ENCODE measurements at places on chromosomes 3 and 15.

GRCh38 chr15:66595931-66596545 is 30.2 kb upstream of the LCTL start:
- DNase-seq = peak; percentile 49

DNA sequence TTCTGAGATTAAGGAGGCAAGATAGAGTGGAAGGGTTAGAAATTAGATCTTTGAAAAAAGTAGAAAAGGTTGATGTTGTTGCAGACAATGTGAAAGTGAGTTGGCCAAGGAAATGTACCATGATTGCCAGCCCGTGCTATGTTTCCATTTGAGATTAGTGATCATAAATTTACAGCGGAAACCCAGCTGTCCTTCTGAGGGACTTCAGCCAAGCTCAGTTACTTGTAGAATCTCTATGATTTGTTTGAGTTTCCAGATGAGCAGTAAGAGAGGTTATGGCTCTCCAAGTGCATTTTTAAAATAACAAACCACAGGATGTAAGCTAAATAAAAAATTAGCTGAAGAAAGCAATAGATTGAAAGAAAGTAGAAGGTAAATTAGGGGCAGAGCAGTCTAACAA is 54.2 kb upstream of the RBMS3 start:
- DNase-seq = no peak

GRCh38 chr3:156483426-156483825 is 71.5 kb downstream of the SSR3 start:
- DNase-seq = peak; percentile 76

- no peak for DNase-seq
Measured at GRCh38 chr3:138097192-138098172, 17.9 kb downstream of the DZIP1L start.

DNA sequence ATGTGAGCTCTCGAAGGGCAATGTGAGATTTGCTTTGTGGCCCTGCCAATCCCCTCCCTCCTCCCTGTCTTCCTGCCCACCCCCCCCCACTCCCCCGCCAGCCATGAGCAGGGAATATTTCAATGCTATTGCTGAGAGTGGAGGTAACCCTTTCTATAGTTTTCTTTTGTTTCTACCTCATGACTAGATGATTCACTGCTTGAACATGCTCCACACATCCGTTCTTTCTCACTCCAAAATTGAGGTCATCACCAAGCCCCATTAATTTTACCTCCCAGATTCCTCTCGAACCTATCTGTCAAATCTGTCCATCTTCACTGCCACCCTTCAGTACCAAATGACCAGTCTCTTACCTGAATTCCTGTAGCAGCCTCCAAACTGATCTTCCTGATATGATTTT is 12.2 kb downstream of the ZNF774 start:
- DNase-seq = no peak

DNA sequence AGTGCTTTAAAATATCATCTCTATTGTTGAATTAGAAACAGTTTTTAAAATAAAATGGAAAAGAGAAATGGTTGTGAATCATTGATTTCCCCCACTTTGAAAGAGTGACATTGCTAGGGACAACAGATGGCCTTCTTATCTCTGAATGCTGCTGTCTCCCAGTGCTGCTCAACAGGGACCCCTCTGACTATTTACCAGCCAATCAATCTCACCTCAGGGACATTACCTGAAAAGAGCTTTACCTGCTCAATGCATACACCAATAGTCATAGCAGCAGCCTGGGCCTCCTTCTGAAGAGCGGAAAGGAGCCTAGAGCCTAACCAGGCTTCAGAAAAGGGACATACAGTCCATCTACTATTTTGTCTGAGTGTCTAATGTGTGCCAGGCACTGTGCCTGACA is 162.8 kb downstream of the CGGBP1 start:
- no peak for DNase-seq

- no peak for DNase-seq
Measured at GRCh38 chr3:161644891-161645635, 148.5 kb downstream of the OTOL1 start.

- DNase-seq = no peak
Measured at GRCh38 chr3:71554649-71555048, 28.9 kb downstream of the FOXP1 start.

DNA sequence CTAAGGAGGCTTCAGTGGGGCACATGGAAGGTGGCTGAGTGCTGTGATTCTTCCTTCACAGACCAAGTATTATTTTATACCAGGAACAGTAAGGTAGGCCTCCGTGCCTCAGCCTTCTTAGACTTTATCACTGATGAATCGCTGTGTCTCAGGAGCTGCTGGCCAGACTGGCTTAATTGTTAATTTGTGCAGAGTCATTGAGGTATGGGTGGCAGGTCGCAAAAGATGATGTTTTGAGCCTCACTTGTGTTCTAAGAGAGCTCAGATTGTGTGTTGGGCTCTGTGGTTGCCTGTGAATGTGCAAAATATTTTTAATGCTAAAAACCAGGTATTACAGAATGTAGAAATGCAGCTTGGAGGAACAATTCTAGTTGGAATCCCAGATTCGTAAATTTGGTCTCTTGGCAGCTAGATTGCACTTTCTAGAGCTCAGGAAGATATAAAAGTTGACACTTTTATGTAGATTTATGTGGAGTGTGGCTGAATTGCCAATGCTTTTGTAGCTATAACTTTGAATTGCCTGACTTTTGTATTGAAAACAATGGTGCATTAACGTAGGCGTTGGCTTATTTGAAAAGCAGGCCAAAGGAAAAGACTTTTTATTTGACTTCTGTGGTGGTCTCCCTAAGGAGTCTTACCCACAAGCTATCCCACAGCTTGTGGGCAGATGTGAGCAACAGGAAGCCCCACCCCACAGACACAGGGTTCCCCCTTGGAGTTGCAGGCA is 53.4 kb downstream of the LARS2 start:
- DNase-seq = no peak

DNA sequence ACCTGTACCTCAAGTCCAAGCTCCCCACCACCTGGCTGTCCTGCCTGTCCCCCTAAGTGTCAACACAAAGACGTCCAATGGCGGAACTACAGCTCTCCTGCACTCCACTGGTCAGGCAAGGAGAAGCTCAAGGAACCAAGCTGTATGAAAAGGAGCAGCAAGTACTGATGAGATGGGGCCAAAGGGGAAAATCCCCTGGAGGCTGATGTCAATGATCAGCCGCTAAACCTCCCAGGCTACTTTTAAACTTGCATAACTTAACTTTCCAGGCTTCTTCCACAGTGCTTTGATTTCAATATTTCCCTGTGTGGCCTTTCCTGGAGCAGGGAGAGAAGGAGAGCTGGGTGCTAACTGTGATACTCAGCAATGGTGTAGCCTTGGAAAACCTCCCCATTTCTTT is 35.0 kb downstream of the TM4SF4 start:
- no peak for DNase-seq

- DNase-seq = no peak
Measured at GRCh38 chr15:68615301-68615700, 36.5 kb downstream of the CORO2B start.

DNA sequence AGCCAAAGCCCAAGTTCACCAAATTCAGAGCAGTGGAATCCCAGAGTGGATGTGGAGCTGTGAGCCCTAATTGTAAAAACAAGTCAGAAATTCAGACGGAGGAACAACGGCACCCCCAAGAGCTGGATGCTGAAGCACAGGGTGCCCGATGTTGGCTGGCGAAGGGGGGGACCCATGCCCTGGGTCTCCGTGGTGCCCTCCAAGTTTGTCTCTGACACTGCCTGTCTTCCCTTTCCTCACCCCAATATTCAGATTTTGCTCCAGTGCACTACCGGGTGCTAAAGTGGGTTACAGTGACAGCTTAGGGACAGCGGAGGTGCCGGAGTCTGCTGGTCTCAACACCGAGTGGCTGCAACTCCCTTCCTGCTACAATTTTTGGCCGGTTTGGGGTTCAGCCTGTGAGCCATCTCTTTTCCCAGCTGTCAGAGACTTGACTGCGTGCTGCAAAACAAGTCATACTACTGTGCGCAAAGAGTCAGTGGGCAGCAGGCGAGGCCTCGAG is 6.6 kb downstream of the GRIP2 start:
- DNase-seq = no peak

DNA sequence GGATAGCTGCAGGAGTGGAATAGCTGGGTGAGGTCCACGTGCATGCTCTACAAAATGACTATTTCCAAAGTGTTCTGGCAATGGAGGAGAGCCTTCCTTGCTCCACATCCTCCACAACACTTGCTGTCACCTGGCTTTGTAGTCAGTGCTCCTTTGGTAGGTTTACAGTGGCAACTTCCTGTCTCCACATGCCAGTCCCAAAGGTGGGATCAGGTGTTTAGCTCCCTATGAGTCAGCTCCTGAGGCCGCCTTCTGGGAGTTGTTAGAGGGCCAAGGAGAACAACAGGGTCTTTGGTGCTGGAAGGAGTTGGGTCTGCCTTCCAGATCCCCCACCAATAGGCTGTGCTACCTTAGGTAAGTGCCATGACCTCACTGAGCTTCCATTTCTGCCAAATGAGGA is 15.3 kb upstream of the LIMD1 start:
- no peak for DNase-seq

DNA sequence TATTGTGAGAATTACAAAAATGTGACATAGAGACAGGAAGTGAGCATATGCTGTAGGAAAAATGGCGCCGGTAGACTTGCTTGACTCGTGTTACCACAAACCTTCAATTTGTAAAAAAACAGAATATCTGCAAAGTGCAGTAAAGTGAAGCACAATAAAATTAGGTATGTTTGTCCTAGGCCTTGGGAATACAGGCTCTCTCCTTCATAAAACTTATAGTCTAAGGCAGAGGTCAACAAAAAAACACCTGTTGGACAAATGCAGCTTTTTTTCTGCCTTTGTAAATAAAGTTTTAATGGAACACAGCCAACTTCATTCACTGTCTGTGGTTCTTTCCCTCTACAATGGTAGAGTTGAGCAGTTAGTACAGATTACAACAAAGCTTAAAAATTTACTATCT is 216.8 kb upstream of the SATB1 start:
- no peak for DNase-seq

GRCh38 chr15:51223771-51224229 is 114.6 kb downstream of the CYP19A1 start:
- peak; percentile 70 for DNase-seq

DNA sequence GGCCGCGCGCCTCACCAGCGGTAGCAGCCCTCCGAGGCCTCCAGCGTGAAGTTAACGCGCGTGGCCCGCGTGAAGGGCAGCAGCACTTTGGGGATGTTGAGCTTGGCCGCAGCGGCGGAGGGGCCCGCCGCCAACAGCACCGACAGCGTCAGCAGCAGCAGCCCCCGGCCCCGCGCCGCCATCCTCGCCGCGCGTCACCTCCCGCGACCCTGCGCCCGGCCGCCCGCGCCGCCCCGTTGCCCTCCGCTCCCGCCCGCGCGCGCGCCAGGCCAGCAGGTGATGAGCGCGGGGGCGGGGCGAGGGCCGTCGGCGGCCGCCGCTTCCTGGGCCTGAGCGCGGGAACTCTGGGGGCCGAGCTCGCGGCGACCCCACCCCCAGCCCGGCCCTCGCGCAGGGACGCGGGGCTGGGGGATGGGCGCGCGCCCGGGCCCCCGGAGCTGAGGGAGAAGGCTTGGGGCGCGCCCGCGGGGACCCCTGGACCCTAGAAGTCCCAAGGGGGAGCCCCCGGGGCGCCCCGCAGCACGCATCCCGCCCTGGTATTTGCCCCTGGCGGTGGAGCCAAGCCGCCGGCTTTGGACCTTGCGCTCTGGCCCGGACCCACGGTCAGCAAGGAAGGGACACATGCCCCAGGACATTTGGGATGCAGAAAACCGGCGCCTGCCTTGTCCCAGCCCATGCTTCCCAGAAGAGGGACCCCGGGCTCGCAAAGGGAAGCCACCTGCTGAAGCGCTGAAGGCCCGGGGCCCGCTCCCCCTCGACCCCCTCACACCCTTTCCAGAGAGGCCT is at the start of gene NUP210:
Gene NUP210, minus strand, starts transcription at position 278 of the 786 bp plus-strand sequence. Its CDS starts 96 bp downstream, at position 182.
- DNase-seq = no peak

- no peak for DNase-seq
Measured at GRCh38 chr15:49174902-49175301, 4.9 kb downstream of the GALK2 start.

DNA sequence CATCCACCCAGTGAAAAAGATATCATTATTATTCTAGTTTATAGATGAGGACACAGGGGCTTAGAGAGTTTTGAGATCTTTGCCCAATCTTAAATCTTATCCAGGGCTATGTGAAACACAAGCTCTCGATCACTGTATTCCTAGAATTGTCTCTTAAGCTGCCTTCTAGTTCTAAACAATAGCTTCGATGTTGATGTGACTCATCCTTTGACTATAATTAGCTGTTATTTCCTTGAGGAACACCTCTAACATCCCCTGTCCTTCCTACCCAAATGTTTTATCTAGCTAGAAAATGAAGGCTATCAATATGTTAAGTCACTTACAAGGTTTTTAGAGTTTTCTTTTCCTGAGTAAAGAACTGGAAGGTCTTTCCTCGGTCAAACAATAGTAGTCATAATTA is 83.1 kb upstream of the STAC start:
- DNase-seq = no peak

DNA sequence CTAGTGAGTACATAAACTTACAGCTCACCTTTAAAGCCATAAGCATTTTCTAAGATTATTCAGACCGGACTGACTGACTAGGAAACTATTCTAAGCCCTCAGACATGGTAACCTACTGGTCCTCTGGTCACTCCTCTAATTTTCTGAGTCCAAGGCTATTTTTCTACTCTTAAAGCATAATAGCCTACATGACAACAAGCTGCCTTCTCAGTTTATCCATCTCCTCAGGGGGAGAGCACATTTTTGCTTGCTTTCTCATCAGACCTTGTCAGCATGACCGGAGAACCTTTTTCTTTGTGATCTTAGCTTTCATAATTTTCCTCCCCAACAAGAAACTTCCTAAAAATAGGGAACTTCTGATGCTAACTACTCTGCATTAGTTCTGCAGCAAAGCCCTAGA is 38.4 kb downstream of the UBP1 start:
- DNase-seq = peak; percentile 55

DNA sequence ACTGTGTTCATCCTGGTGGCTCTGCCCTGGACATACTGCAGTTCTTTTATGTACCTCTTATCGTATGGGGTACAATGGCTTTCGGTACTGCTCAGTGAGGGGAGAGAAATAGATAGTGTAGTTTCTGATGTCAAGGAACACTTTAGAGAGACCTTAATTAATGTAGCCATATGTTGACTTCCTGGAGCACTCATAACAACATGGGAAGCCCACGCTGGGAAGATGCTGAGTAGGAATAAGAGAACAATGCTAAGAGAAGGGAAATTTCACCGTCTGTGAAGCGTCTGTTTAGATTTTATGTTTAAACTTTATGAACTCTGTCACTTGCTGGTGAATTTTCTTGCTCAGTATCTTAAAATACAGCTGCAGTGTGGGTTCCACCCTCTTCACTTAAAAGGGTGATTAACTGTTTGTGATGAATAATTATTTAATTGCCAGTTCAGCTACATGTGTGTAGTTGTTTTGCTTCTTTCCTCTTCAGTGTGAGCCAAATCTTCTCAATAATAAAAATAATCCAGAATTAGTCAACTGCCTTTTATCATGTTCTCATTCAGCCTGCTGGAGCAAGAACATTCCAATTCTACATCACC is 373.1 kb upstream of the TPRG1 start:
- no peak for DNase-seq

- no peak for DNase-seq
Measured at GRCh38 chr3:43406643-43407023, 120.3 kb downstream of the SNRK start.

- DNase-seq = peak; percentile 24
Measured at GRCh38 chr3:168801794-168802193, 706.1 kb upstream of the GOLIM4 start.
